ENCODE measurements at places on chromosomes 2 and 18.

GRCh38 chr18:23722646-23723045, 33.4 kb downstream of the LAMA3 start:
- no peak for DNase-seq

- DNase-seq, result no peak
These were observed 169.3 kb upstream of the FN1 start for GRCh38 chr2:215605214-215605613.

GRCh38 chr18:54279477-54280219, 10.3 kb downstream of the POLI start:
- no peak for DNase-seq

GRCh38 chr2:80073134-80073561, 231.4 kb downstream of the LRRTM1 start:
- peak; percentile 49 for DNase-seq

DNA sequence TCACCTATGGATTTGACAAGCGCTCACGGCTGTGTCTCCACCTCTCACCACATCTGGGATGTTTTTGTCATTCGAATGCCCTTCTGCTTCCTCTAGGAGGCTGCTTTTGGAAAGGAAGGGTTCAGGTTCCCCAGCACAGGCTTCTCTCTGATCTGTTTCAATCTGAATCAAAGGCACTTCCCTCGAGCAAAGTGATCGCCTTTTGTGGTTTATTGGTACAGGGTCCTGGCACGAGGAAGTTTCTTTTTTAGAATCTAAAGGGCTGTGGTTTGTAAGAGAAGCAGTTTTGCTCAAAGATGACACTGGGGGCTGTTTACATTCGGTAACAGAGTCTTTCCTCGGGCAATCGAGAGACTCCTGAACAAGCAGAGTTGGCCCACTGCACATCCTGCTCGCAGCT, 145.0 kb downstream of the DAW1 start:
- peak; percentile 11 for DNase-seq

DNA sequence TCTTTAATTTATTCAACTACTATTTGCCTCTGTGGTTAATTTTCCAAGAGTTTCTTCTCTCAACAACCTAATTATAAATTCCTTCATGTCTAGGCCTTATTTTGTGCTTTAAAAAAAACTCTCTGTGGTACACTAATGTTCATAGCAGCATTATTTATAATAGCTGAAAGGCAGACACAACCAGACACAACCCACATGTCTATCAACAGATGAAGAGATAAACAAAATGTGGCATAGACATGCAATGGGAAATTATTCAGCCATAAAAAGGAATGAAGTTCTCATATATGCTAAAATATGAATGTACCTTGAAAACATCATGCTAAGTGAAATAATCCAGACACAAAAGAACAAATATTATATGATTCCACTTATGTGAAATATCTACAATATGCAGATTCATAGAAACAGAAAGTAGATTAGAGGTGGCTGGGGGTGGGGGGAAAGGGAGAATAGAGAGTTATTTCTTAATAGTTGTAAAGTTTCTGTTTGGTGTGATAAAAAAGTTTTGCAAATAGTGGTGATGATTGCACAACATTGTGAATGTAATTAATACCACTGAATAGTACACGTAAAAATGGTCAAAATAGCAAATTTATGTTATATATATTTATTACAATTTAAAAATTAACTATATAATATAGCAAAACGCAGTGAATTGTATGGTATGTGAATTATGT, 28.1 kb upstream of the RASGRP3 start:
- DNase-seq, result no peak

DNA sequence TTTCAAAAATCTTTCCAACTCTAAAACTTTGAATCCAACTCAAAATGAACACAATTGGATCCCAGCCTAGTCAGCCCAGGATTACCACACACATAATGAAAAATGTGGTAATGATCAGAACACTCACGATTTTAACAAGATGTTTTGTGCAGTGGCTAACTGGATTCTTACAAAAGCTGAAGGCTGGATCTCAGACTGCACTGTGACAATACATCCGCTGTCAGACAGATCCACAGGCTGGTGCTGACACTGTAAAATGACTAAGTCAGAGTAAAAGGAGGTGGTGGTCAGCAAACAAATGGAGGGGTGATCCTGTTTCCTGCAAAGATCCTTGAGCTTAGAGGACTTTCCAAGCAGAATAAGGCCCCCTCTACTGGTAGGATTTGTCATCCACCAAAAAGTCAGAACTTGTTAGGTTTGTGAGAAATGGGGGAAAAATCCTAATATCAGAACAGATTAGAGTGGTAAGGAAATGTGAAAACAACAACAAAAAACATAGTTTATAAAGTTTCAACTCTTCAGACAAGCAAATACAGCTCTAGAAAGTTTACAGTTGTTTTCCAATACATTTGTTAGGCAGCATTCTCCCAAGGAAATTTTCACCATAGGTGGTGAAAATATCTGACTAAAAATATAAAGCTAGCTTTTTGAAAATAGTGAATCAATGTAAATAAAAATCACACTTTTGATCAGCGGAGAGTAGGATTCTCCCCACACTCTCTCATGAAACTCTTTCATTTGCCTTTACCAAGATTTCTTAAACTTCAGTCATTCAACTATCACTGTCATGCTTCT, 211.9 kb downstream of the AGPS start:
- peak; percentile 46 for DNase-seq

- DNase-seq, result peak; percentile 27
These were observed 115.2 kb downstream of the GFPT1 start for GRCh38 chr2:69271831-69272257.

DNA sequence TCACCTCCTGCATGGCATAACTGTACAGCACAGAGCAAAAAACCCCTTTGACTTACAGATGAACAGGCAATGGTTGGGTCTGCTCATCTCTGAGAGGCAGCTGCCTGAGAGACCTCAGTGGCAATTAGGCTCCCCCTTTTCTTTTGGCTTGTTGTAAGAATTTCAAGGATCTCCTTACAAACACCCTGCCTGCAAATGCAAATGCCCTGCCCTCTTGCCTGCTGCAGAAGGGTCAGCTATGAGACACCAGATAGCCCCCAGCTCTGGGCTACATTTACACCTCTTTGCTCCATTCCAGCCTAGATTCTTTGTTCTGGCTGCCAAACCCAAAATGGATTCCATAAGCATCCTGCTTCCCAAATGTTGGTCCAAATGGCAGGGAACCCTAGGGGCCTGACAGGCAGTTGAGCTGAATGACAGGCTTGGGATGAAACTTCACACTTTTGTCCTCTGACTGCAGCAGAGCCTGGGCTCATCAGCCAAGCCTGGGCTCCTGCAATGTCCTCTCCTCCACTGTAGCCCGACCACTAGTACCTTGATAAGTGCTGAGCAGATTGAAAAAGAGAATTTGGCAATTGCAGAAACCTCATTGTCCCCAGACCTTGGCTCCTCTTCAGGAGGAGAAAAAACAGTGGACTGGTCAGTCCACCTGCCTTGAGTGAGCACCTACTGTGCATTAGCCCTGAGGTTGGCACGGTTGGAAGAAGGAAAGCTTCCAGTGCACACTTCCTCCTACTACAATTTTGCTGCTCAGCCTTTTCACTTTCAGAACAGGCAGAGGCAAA, 678.3 kb downstream of the BCL11A start:
- DNase-seq, result no peak

DNA sequence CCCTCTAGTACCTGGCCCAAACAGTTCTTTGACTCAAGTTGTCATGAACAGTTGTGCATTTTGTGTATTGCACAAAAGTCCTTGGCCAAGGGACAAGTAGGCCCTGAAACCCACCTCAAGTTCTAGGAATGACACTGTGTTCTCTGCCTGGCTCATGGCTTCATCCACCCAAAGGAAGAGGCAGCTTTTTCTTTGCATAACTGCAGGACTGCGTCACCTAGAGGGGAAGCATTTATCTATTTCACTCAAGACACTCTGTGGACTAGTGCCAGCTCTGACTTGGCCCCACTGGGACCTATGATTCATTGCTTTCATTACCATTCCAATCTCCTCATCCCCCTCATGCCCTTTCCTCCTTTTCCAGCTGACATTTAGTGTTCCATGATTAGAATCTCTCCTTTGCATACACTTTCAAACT, 119.3 kb upstream of the SIX2 start:
- no peak for DNase-seq

DNA sequence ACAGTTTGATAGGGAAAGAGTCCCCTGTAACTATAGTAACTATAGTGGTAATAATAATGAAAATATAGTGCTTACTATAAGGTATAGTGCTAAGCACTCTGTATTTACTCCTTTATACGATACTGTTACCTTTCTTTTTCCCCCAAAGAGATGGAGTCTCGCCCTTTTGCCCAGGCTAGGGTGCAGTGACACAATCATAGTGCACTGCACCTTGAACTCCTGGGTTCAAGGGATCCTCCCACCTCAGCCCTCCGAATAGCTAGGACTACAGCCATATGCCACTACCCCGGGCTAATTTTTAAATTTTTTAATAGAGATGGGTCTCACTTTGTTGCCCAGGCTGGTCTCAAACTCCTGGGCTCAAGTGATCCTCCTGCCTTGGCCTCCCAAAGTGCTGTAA, 34.6 kb downstream of the EML4 start:
- no peak for DNase-seq

GRCh38 chr18:27843783-27844777, 332.9 kb downstream of the CDH2 start:
- DNase-seq, result no peak

- no peak for DNase-seq
These were observed 169.8 kb upstream of the HS6ST1 start for GRCh38 chr2:128488434-128488833.

GRCh38 chr18:79604205-79604912, 75.2 kb upstream of the CTDP1 start:
- no peak for DNase-seq

GRCh38 chr2:64114912-64115277, 29.3 kb downstream of the PELI1 start:
- DNase-seq, result no peak

DNA sequence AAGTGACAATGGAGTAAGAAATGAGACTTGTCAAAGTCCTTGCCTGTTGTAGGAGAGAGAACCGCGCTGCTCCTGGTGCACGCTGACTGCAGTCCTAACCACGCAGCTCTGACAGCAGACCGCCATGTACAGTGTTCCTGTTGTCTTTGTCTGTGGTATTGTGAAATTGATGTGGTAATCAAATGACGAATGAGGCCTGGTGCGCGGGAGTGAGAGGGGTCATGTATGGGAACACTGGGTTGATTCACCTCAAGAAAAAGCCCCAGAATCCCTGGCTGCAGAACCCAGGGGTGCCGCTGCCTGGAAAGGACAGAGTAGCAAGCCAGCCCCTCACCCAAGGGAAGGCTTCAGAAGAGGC, 64.0 kb downstream of the INPP4A start:
- DNase-seq, result peak; percentile 48

GRCh38 chr2:168155046-168155445, 92.3 kb downstream of the STK39 start:
- DNase-seq, result no peak

- no peak for DNase-seq
These were observed 15.4 kb upstream of the PMAIP1 start for GRCh38 chr18:59884351-59884750.

DNA sequence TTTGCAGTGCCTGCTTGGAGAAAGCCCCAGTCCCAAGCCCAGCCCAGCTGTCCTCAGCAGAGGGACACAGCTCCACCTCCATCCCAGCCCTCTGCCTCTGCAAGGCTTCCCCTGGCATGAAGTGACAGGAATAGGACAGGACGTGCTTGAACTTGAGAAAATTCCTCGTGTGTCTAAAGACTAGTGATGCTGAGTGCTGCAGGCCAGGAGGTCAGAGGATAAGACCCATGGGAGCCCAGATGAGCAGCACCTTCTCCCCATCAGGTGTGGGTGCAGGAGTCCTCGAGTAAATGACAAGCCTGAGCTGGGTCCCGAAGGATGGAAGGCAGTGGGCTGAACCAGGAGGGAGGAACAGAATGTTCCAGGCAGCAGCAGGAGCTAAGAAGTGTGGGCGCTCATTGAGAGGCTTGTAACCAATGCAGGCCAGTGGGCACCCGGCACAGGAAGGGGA, 67.8 kb upstream of the UXS1 start:
- DNase-seq, result no peak

DNA sequence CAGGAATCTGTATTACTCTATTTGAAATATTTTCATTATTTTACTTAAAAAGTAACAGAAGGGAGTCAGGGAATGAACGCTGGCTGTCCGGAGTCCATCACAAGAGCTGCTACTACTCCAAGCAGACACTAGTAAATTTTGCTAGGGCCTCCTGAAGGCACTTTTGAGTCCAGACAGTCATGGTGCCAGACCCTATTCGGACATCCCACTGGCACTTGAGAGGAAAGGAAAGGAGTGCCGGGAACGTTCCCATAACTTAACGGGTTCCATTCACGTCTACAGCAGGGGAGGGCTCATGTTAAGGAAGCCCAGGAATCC, 563 bp upstream of the GMCL1 start:
- DNase-seq, result no peak

DNA sequence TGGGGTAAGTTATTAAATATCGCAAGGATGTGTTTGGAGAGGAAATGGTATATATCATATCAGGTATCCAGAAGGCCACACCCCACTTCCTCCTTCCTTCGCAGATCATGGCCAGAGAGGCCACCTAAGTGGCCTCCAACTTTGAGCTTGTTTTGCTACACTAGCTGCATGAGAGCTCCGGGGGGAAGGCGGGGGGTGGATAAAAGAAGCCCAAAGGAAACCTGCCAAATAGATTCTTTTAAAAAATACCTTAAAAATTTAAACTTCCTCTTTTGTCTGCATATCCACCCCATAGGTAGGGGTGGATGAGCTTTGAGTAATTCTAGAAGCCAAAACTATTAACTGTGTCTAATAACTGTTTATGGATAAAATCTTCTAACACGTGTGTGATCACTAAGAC, 5.7 kb upstream of the TTR start:
- DNase-seq, result no peak

GRCh38 chr18:78721981-78722380, 257.6 kb upstream of the SALL3 start:
- no peak for DNase-seq

DNA sequence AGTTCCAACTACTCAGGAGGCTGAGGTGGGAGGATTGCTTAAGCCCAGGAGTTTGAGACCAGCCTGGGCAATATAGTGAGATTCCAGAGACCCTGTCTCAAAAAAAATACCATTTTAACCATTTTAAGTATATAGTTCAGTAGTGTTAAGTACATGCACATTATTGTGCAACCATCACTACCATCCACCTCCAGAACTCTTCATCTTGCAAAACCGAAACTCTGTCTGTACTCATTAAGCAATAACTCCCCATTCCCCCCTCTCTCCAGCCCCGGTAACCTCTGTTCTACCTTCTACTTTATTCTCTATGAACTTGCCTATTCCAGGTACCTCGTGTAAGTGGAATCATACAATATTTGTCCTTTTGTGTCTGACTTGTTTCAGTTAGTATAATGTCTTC, 86.4 kb downstream of the GFPT1 start:
- DNase-seq, result no peak
